ENCODE measurements at places on chromosomes 3 and 15.

DNA sequence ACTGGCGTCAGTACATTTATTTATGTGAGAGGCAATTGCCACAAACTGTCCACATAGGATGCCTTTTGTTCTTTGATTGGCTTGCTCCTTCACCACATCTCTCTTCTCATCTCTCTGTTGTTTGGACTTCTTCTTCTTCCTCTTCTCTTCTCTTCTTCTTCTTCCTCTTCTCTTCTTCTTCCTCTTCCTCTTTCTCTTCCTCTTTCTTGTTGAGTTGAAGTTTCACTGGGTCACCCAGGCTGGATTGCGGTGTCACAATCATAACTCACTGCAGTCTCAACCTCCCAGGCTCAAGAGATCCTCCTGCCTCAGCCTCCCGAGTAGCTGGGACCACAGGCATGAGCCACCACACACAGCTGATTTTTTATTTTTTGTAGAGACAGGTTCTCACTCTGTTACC is 67.7 kb upstream of the GSK3B start:
- DNase-seq, result no peak

DNA sequence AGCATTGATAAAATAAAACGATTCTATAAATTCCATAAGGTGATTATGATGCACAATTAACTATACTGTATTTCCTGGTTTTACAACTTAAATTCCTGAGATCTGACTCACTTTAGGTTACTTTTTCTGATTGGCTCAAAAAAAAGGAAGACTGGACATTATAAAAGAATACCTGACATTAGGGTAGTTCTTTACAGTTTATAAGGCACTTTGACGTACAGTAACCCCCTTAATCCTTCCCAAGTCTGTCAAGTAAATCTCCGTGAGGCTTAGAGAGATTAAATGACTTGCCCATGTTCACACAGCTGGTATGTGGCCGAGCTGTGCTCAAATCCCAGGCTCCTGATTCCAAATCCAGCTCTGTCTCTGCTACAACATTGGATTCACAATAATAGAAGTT is 1.0 kb upstream of the SLTM start:
- DNase-seq, result no peak

GRCh38 chr3:127501177-127501576 is 89.4 kb downstream of the TPRA1 start:
- no peak for DNase-seq

GRCh38 chr3:46660003-46660402 is 33.5 kb downstream of the ALS2CL start:
- no peak for DNase-seq

DNA sequence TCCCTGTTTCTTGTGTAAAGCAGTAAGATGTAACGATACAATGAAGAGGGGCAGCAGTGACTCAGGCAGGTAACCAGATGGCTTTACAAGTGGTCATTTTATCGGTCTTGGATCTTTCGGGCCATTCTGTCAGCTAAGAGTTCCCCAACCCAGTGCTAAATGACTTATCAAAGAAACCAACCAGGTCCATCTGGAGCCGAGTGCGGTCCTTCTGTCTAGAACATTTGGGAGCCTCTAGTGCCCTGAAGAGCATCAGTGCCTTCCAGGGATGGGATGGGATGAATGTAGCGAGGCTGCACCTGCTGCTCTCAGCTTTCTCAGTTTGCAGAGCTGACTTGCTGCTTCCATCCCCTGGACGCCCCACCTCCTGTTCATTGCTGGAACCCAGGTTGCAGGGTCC is 131.7 kb upstream of the AGBL1 start:
- no peak for DNase-seq

DNA sequence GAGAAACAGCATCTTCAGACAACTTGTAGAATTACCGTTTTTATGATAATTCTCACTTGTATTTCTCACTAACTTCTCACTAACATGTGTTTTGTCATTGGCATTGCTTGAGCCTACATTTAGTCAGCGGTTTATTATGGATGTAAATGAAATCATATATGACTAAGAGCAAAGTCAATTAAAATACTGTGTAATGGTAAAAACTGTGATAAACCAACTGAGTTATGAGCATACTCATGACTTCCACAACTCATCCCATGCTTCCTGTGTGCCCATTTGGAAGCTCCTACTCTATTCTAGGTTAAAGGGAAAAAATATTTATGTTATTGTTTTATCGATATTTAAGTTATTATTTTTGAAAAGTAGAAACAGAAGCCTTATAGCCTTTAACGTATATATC is 12.8 kb downstream of the PXK start:
- DNase-seq, result no peak

DNA sequence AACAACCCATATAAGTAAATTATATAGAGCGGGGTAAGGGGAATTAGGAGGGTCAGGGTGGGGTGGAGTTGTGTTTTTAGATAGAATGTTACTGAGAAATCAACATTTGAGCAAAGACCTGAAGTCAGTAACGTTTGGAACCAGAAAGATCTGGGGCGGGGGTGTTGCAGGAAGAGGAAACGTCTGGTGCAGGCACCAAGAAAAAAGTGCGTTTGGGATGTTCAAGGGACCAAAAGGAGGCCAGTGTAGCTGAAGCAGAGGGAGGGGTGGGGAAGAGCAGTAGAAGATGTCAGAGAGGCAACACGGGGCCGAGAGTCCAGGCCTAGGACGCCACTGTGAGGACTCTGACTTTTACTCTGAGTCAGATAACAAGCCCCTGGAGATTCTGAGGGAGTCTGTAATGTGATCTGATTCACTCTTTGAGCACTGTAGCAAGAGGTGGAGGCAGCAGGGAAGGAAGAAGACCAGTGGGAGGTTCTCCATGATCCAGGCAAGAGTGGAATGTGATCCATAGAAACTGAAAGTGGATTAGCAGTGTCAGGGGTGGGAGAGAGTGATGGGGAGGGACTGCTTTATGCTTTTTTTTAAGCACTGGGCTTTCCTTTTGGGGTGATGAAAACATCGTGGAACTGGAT is 179.3 kb upstream of the CHRM5 start:
- DNase-seq, result no peak

- DNase-seq, result no peak
These were observed 226.9 kb downstream of the ZNF385D start for GRCh38 chr3:21524133-21524532.

- DNase-seq, result no peak
These were observed 26.4 kb upstream of the TNFAIP8L3 start for GRCh38 chr15:51121118-51121517.

DNA sequence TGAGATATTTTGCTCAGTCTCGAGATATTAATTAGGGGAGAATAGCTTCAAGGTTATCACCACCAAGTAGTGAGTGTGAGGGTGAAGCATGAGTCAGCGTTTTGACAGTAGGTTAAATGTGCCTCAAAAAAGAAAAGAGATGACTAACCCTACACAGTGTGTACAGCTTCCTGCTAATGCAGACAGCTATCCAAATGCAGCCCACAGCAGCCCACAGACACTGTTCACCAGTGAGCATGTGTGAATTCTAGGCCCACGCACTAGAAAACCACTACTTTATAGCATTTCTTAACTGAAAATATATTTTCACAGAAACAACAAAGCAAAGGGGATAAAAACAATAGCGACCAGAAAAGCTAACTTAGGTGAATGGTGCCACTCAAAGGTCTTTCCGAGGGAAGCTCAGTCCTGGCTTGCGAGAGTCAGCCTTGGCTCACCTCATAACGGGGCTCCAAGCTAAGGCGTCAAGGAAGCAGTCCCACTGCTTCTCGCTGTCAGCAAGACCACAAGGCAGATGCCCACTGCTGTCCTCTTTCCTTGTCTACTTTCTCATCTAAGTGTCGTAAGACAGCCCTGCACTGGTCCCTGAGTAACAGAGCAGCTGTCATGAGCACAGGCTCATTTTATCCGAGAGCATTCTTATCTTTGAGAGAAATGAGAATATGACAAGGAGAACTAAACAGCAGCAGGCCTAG is 47.6 kb downstream of the TXNRD3 start:
- DNase-seq, result no peak

DNA sequence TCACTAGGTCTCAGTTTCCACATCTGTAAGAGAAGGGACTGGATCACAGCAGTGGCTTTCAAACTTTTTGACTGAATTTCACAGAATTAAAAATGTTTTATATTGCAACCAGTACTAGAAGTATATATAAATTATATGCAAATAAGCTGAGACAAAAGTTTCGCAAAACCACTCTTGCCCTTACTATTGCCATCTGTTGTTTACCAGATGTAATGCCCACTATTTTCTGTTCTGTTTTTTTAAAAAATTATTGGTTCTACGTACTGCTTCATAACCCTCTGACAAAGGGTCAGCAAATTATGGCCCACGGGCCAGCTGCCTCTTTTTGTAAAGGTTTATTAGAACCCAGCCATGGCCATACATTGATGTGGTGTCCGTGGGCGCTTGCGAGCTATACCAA is 44.8 kb downstream of the PDIA5 start:
- DNase-seq, result no peak

DNA sequence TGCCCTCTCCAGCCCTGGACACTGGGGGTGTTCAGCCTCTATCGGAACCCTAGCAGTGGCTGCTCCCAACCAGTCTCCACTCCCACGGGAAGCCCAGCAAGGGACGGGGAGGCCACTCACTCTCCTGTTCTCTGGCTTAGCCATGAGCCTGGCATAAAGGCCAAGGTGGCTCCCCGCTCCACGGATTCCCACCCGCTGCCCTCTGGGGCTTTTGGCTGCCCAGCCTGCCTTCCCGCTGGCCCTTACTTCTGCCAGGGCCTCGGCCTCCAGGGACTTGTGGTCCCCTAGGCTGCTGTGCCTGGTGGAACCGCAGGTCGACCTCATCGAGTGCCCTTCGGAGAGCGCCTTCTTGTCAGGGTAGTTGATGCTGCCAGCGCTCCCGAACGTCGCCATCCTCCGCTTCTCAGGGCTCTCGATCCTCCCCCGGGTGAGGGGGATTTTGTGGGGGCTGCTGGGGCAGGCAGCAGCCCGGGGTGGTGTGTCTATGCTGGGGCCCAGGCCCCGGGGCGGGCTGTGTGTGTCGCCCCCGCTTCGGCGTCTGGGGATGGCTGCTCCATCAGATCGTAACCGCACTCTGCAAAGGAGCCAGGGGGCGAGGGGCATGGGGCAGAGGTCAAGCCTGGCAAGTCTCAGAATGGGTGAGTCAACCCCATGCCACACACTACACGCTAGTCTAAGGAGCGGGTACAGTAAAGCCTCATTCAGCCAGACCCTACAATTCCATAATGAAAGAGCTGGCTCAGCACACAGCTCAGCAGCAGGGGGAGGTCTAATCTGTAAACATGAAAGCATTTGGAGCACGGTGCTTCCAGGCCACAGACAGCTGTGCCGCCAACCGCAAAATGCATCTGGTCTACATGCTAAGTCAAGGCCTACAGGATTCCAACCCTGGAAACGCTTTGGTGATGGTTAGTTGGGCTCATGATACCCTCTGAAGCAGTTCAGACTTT is 27.3 kb upstream of the RAD18 start:
- no peak for DNase-seq

- no peak for DNase-seq
These were observed 28.1 kb downstream of the CCNL1 start for GRCh38 chr3:157131861-157132260.

- no peak for DNase-seq
These were observed 50.7 kb downstream of the XYLB start for GRCh38 chr3:38397320-38397719.

DNA sequence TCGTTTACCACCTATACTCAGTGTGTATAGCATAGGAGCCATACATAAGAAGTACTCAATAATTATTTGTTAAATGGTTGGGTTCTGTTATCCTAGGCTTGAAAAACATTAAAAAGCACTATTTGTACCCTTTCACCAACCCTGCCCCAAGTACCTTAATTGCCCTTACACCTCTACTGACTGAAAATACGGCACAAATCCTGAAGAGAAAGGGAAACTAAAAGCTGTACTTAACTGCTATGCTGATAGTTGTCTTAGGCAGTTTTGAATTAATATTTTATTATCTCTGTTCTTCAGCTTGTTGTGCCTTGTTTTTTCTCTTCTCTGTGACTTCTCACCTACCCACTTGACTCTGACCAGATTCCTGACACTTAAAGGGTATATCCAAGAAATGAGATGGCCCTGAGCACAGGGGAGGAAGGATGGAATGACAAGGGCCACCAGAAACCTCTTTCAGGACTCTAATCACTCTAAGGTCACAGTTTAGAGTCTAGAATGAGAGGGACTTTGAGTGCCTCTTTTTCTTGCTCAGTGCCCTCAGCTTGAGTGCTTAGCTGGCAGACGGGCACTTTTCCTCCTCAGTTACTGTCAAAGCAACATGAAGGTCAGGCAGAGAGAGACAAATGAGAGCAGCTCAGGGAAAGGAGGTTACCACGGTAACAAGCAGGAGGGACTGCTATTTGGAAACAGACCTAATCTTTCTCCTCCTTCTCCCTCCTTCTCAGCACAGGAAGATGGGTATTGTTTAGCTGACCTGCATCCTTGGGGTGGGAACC is 136.5 kb downstream of the ZNF609 start:
- DNase-seq, result peak; percentile 31

- no peak for DNase-seq
These were observed 3.5 kb upstream of the KLF15 start for GRCh38 chr3:126360714-126361060.

- no peak for DNase-seq
These were observed 21.8 kb upstream of the PTX3 start for GRCh38 chr3:157414861-157415260.

DNA sequence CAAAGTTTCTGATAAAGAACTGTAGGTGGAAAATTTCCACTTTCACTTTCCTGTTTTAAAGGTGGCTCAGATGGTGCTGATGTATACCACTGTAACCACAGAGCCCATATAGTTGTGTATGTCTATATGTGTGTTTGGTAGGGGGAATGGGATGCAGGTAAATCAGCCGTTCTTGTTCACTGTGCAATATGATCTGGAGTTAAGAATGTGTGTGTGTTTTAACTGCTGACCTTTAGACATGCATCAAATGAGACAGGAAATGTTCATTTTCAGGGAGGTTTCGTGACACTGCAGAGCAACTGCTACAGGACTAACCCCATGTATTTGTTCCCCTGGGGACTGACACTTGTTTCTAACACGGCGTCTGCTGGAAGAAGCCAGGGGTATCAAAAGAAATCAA is 180.5 kb downstream of the TAFA4 start:
- no peak for DNase-seq

- DNase-seq, result no peak
These were observed 36.3 kb upstream of the SGO1 start for GRCh38 chr3:20222274-20222673.

DNA sequence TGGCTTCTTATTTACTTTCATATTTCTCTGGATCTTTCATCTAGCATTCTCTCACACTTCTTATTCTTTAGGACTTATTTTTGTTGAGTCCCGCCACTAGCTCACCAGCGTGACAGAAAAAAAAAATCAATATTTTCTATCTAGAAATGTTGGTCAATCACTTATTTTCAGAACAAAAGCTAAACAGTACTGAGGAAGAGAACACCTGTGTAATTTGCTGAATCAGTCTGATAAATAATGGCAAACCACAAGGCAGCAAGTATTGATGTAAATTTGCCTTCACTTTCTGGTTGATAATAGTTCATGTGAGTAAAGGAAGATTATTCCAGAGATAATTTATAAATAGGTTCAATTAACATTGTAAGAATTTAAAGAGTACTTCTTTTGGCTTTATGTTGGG is 179.2 kb downstream of the BCHE start:
- DNase-seq, result no peak

GRCh38 chr3:128068156-128068620 is 16.0 kb downstream of the SEC61A1 start:
- no peak for DNase-seq

GRCh38 chr15:99504823-99505551 is 60.8 kb upstream of the MEF2A start:
- DNase-seq, result no peak

GRCh38 chr15:47610736-47611135 is 106.6 kb upstream of the SEMA6D start:
- no peak for DNase-seq

GRCh38 chr15:62287066-62287857 is 122.2 kb upstream of the C2CD4B start:
- no peak for DNase-seq

GRCh38 chr3:152026033-152026556 is 152.7 kb downstream of the SUCNR1 start:
- DNase-seq, result no peak

Measured in bone marrow (tissue), 2 donors.